Kidney glomerular epithelial cell (primary cell): ENCODE measurements at places on chromosomes 3 and 15.
A peak's percentile ranks its signal among the peaks of the same experiment; 100 is the strongest.

DNA sequence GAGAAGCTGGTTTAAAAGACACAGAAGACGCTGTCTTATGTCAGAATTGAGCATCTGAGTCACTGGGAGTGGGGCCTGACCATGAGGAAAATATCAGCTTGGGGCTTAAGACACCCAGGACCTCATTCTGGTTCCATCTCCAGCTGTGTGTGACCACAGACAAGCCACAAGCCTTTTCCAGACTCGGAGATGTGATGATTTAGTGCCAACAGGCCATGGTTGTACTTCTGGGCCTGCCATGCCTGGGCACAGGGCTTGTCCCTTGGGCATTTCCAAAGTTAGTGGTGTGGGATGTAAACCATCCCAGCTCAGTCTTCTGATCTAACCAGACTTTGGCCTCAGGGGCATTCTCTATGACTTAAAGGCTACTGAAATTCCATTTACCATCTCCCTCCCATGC is 269.8 kb downstream of the RYR3 start:
- no peak for DNase-seq

- peak; percentile 26 for DNase-seq
These were observed 157.6 kb downstream of the UACA start for GRCh38 chr15:70605606-70606410.

DNA sequence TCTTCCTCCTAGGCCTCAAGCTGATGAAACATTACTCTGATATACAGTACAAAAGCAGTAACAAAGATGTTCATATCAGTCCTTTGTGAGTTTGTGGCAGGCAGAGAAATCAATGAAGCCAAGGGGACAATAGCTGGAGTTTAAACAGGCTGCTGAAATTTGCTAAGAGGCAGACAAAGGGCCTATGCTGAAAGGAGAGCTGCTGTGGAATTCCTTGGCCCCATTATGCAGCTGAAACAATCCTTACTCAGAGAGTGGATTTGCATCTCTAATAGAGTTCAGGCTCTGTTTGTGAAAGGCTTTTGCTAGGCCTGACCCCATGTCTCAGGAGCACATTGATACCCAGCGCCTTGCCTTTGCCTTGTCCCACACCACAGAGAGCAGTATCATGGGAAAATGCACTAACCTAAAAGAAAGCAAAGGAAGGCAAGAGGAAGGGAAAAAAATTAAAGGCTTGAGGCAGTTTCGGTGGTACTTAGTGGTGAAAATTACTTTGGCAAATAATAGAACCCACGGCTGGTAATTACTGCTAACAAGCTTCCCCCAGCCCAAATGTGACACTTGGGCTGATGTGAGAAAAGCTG is 195.0 kb upstream of the EPHA3 start:
- no peak for DNase-seq

- DNase-seq, result no peak
These were observed 85.4 kb upstream of the ABHD2 start for GRCh38 chr15:89002830-89003229.

- DNase-seq, result no peak
These were observed 277.5 kb downstream of the TIGIT start for GRCh38 chr3:114571363-114571762.

GRCh38 chr3:117754058-117754457 is 1044.5 kb downstream of the TUSC7 start:
- no peak for DNase-seq

- DNase-seq, result no peak
These were observed 104.0 kb upstream of the SLC6A6 start for GRCh38 chr3:14298442-14298841.

GRCh38 chr3:149339931-149340309 is 6.5 kb upstream of the TM4SF18 start:
- DNase-seq, result peak; percentile 97

DNA sequence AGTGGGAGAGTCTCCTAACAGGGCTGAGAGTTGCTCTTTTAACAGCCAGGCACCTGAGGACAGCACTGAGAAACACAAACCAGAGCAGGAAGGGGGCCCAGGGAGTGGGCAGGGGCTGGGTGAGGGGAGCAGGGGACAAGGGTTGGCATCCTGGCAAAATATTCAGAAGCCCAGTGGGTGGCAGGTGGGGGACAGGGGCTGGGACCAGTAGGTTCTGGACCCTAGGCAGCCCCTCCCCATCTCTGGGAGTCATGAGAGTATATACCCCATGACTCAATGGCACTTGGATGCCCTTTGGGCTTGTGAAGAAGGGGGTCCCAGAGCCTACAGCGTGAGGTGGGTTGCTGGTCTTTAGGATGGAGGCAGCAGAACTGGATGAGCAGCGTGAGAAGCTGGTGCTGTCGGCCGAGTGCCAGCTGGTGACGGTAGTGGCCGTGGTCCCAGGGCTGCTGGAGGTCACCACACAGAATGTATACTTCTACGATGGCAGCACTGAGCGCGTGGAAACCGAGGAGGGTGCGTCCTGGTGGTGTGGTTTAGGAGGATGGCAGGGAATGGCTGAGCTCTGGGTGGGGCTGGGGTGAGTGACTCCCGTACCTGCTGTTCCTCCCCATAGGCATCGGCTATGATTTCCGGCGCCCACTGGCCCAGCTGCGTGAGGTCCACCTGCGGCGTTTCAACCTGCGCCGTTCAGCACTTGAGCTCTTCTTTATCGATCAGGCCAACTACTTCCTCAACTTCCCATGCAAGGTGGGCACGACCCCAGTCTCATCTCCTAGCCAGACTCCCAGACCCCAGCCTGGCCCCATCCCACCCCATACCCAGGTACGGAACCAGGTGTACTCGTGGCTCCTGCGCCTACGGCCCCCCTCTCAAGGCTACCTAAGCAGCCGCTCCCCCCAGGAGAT is 24.2 kb downstream of the NBEAL2 start:
- DNase-seq, result no peak

DNA sequence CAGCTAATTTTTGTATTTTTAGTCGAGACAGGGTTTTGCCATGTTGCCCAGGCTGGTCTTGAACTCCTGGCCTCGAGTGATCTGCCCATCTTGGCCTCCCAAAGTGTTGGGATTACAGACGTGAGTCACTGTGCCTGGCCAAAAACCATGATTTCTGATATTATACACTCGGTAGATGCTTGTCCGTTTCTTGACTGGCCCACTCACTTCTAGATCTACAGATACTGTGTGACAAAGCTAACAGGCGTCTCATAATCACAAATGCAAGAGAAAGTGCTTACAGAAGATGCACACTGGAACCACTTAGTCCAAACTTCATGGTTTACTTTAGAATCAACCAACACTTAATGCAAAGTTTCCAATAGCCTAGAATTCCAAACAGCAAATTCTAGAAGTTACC is 8.4 kb downstream of the PROK2 start:
- DNase-seq, result no peak

DNA sequence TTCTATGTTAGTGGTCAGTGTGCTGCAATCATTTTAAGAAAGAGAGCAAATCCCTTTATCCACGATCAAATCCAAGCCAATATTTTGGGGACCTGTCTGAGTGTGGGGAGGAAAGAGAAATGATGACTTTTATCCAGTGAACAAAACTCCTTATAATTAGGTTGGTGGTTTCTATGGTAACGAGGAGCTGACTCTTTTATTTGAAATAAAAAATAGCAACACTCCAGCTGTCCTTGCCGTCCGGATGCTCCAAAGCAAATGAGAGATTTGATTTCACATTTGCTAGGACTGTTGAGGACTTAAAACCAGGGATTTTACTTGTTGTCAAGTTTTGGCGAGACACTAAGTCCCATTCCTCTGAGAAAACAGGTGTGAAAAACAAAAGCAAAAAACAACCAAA is 154.0 kb upstream of the PRICKLE2 start:
- DNase-seq, result no peak

DNA sequence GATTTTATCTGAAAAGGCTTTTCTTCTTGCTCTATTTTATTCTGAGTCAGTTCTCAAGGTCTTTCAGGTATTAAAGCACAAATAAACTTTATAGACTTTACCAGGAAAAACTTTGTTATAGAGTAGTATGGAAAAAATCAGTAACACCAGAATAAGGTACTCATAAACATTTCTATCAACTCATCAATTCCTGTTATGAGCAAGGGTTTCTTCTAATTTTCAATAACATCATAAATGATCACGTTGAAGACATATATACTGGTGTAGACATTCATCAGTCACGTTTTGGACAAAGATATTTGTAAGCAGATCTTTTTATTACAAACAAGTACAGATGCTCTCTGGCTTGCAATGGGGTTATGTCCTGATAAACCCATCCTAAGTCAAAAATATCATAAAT is 9.6 kb upstream of the HDC start:
- no peak for DNase-seq
